ENCODE measurements at places on chromosomes 16 and 17.

- peak; percentile 60 for DNase-seq
Measured at GRCh38 chr17:29591737-29592608, 959 bp upstream of the ANKRD13B start.

DNA sequence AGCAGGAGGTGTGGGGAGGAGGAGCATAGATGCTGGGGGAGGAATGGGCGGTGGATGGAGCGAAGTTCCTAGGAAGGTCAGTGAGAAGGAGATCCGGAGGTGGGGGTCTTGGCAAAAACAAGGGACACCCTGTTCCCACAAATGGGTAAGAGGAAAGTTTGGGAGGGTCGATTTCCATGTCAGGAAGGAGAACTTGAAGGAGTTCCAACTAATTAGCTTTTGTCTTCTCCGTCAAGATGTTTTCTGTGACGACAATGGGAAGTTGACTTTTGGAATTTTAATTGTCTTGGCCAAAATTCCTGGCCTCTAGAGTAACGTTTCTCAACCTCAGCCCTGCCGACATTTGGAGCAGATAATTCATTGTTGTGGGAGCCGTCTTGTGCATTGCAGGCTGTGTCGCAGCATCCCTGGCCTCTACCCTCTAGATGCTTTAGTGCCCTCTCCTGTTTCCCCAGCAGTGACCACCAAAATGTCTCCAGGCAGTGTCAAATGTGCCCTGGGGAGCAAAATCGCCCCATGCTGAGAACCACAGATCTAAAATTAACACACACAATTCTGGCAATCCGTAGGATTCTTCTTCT is 97.1 kb downstream of the PITPNC1 start:
- DNase-seq: no peak

DNA sequence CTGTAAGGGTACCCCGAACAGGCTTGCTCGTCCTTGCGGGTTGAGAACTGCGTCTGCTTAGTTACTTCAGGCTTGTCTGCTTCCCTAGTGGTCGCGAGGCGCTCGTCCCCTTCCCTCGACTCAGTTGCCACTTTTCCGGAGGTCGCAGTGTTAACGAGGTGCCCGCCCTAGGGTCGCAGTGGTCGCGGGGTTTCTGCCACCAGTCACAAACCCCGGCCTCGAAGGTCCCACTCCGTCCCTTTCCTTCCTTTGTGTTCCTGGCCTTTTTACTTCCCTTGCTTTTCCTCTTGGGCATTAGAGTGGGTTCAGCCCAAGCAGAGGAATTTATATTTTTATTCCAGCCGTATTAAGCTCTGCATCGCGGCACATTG is 299 bp downstream of the NUP85 start:
- DNase-seq: no peak

GRCh38 chr17:43958748-43959352 is 5.1 kb upstream of the PYY start:
- no peak for DNase-seq

DNA sequence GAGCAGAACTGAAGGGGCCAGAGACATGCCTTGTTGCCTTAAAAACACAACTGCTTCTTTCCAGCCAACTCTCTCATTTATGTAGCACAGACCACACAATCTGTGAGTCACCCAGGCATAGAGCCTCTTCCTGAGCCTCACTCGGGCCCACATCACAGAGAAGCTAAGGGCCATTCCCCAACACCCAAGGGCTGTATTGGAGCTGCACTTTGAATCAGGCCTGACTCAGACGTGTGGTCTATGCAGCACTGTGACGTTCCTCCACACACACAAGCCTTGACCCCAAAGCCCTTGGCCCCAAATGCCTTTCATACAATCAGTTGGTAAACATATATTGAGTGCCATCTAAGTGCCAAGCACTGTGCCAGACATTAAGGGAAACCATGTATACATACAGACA is 308.9 kb upstream of the DYNLRB2 start:
- no peak for DNase-seq

DNA sequence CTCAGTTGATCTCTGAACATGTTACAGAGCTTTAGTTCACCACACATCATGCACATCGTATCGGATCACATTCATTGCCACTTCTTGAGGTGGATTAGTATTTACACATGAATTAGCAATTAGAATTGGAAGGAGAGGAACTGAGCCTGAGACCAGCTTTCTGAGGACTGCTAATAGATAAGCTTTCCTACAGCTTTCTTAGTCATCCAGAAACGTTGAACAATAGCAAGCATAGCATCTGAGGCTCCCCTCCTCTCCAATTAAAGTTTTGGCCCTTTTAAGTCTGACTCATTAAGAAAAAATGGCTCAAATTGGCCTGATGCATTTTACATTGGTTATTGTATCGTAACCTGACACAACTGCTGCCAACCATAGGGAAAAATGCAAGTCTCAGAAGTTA is 1130.4 kb downstream of the CDH8 start:
- no peak for DNase-seq

DNA sequence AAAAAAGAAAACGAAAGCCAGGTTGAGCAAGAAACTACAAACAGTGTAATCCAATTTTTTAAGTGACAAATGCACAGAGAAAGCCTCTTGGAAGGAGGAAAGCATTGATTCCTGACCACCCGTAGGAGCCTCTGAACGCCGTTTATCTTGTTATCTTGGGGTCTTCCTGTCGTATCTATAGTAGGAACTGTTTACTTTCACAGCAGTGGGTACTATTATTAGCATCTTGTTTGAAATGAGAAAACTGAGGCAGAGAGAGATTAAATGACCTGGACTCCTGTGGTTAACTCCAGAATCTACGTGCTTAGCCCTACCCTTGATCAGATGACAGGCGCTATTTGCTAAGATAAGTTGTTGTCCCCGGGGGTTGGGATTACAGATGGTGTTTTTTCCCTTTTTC is 196.7 kb upstream of the FOXF1 start:
- DNase-seq: no peak

GRCh38 chr17:82371333-82372248 is at the start of gene UTS2R:
TSS of gene UTS2R (plus strand) at chr17:82371765. CDS start at chr17:82374325, 2,560 bp downstream.
- no peak for DNase-seq

GRCh38 chr17:4678448-4679026 is 25.4 kb downstream of the PELP1 start:
- DNase-seq: peak; percentile 40

DNA sequence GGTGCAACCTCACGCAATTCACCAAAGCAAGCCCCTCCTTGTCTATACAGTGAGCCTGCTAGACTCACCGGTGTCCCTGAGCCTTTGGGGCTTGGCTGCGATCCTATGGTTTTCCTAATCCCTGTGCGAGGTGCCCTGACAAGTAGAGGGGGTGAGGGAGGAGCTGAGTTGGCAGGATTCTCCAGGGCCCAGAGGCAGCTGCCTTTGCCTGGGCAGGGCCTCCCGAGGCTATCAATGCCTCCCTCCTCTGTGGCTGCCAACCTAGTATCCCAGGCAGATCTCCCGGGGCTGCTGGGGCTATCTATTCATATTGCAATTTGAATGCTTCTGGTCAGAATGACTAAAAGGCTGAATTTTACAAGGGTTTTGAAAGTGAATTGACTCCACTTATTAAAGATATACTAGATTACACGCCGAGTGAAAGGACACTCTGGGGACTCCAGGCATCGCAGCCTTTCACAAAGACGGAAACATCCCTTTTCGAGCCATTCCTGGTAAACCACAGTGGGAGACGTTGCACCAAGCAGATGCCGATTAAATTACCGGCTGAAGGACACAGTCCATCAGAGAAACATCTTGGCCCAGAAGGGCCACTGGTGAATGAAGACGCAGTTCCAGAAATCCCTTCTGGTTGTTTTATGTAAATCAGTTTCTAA is 11.3 kb upstream of the PITPNM3 start:
- no peak for DNase-seq

- no peak for DNase-seq
Measured at GRCh38 chr17:11682646-11683045, 84.4 kb downstream of the DNAH9 start.

- DNase-seq: no peak
Measured at GRCh38 chr16:12065866-12066545, 89.5 kb downstream of the SNX29 start.

- DNase-seq: no peak
Measured at GRCh38 chr16:86821895-86822294, 243.5 kb downstream of the FOXL1 start.

- no peak for DNase-seq
Measured at GRCh38 chr17:1727876-1728630, 3.5 kb downstream of the WDR81 start.

DNA sequence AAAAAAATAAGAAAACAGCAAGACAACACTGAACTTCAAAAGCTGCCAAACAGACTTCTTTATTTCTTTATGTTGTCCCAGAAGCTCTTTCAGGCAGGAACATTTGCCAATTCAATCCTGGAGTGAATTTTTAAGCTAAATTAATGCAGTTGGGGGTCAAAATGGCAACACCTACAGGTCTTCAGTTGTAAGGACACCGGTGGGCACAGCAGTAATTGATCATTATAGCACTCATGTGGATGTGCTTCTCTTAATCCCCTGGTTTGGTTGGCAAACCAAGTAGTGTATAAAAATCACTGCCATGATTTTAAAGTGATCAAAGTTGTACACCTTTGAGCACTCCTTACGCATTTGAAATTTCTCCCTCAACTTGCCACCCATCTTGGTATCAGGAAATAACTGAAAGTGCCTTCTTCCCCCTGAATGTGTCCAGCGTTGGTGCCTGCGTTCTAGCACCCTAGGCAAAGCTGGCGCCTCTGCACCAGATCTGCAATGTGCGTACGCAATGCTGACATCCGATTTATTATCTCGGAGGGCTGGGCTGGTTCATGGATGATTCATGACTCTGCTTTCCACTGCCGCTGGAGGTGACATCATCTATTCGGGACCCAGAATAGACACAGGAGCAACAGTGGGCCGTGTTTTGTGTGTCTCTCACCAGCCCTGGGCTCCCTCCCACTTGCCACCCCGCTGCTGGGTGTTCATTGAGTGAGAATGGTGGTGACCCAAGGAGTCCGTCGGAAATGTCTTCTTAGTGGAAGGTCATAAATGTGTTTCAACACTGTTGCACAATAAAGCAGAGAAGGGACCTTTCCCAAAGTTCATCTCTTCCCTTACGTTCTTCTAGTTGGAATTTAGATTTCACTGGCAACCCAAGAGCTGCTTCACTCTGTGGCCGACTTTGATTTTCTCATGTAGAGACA is 203.4 kb downstream of the CCDC182 start:
- DNase-seq: no peak

DNA sequence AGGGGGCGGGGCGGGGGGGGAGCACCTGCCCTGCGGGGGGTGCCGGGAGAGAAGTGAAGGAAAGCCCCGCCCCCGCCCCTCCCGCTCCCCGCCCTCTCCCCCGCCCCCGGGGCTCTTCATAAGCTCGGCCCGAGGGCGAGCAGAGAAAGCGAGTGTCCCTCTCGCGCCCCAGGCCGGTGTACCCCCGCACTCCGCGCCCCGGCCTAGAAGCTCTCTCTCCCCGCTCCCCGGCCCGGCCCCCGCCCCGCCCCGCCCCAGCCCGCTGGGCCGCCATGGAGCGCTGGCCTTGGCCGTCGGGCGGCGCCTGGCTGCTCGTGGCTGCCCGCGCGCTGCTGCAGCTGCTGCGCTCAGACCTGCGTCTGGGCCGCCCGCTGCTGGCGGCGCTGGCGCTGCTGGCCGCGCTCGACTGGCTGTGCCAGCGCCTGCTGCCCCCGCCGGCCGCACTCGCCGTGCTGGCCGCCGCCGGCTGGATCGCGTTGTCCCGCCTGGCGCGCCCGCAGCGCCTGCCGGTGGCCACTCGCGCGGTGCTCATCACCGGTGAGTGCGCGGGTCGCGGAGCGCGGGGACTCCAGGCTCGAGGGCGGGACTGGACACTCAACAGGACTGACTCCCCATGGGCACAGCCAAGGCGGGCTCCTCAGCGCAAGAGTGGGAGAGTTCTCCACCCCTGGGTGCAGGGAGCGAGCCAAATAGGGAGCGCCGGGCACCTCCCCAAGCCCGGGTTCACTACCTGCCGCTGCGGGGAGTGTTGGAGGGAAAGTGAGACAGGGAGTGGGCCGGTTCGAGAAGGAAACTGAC is at the start of gene HSD11B2:
TSS of gene HSD11B2 (plus strand) at position 145 of the 798 bp plus-strand sequence. CDS start at position 273, 128 bp downstream.
- DNase-seq: no peak

DNA sequence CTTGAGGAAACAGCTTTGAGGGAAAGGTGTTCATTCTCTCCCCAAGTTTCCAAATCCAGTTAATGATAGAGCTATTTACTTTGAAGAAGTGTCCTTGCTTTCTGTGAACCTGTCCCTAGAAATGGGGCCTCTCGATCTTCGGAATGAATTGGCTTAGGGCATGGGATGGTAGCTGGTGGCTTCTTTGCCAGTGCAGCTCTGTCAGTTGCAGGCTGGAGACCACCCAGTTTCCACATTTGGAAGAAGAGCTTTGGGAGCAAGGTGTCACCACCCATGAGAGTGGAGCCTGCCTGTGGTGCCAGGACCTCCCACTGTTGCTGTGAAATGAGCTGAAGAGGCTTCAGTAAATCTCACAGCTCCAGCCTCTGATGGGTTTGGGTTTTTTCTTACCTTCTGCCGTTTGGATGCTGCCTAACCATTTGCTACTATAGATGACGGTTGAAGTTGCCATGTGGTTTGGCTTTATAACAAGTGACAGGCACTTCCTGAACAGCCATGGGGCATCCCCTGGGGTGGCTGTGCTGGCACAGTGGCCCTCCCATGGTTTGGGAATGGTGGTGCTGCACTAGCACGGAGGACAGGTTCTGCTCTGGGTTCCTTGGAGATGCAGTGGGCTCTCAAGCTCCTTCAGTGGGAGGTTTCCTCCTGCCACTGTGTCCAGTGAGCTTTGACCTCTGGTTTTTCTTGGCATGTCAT is 19.5 kb upstream of the SLC5A10 start:
- DNase-seq: peak; percentile 54

- no peak for DNase-seq
Measured at GRCh38 chr16:1437606-1438005, 6.7 kb downstream of the PERCC1 start.

- DNase-seq: no peak
Measured at GRCh38 chr17:36105781-36106492, 2.3 kb downstream of the CCL4 start.

GRCh38 chr17:82204831-82205719 is 7.6 kb downstream of the CCDC57 start:
- DNase-seq: no peak

GRCh38 chr17:38547444-38547843 is 58.3 kb downstream of the SRCIN1 start:
- DNase-seq: no peak
